ENCODE measurements at places on chromosomes 3 and 15.

GRCh38 chr3:140252812-140253656 lies 318.0 kb downstream of the CLSTN2 start:
- no peak for DNase-seq

- DNase-seq = no peak
Measured at GRCh38 chr3:21310161-21310560, 440.8 kb downstream of the ZNF385D start.

DNA sequence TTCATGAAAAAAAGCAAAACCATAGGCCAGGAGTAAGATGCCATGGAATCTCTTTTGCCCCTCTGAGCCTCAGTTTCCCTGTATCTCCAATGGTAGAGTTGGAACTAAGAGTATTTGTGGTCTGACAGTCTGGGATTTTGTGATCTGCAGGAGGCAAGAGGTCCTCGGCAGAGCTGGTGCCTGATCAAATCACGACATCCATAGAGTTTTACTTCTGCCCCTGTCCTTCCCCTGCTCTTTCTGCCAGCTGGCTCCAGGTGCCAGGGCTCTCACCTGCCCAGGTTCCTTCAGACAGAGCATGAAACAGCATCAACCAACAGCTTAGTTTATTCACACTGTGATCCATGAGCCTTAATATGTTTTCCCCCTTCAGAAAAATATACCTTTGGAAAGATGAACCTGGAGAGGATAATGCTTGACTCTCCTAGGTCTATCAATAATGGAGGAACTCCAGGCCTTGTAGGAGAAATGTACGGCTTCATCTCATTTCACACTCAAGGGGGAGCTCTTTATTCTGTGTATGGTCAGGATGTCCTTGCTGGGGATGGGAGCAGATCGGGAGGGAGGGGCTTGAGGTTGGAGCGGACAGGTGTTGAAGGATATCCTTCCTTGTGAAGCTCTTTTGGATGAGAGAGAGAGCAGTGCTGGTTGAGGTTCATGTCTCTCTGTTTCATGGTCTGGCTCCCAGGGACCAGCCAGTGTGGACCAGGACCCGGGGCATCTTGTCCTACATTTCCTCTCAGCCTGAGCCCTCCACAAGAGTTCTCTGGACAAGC lies 309.9 kb downstream of the RPLP1 start:
- no peak for DNase-seq

GRCh38 chr15:68615301-68615700 lies 36.5 kb downstream of the CORO2B start:
- DNase-seq = no peak

GRCh38 chr3:172678068-172678467 lies 32.8 kb downstream of the NCEH1 start:
- DNase-seq = no peak

DNA sequence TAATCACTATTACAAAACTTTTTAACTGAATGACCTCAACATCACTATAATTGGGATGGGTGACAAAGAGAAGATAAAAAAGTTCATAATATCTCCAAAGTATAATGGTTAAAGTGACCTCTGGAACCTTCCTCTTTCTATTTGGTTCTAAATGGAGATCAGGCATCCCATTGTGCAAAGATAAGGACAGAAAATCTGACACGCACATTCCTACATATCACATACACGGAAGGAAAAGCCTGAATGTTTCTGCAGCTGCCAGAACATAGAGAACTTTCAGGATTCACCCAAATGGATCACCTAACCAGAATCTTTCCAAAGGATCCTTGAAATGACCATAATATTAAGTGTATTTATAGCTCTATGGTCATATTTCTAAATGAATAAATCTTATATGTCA lies 128.2 kb downstream of the TFDP2 start:
- no peak for DNase-seq

DNA sequence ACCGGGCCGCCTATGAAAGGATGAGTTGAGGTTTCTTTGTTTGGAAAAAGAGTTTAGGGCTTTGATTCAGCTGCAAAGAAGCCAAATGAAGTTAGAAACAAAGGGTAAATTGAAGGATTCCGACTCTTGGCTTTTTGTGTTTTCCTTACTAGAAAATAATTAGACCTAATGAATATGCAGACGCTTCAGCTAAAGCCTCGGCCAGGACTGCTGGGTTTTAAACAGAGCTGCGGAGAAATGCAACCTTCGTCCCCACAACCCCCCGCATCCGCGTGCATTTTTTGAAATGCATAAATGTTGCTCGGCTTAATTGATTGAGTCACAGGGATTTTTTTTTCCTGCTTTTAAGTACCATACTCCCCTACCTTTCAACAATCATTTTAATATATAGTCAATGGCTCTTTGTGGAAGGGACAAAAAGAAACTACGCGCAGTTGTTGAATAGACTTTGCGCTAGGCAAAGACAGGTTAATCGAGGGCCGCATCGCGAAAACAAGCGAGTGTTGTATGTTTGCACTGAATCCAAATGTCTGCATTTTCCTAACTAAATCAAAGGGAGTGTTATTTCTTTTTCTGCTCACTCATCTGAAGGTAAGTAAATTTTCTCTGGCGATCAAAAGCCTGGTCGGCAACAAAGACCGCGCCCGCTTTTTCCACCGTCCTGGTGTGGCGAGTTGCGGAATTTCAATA lies 1.3 kb upstream of the ZIC4 start:
- DNase-seq = no peak
